ENCODE measurements at places on chromosomes 1 and 21. TPM values are rescaled to one million over a fixed set of nuclear protein-coding genes. Genes with fewer than 3 reads are reported as not detected.

RAB3B gene
- 0.14 TPM for total RNA-seq

GNG4 gene
- total RNA-seq, result not detected

MARK1 gene
- 2.1 TPM for total RNA-seq

VANGL2 gene
- 2.2 TPM for total RNA-seq

SIM2 gene
- total RNA-seq, result not detected

RAD54L gene
- total RNA-seq, result 2.4 TPM

NMNAT2 gene
- total RNA-seq, result 0.13 TPM

PCSK9 gene
- 0.10 TPM for total RNA-seq

PPIAL4G gene
- 0.40 TPM for total RNA-seq

BARHL2 gene
- not detected for total RNA-seq

GSTM3 gene
- total RNA-seq, result 8.9 TPM

C21orf58 gene
- 3.6 TPM for total RNA-seq

HTR6 gene
- total RNA-seq, result not detected

CD48 gene
- total RNA-seq, result 235 TPM

LAMC2 gene
- 0.37 TPM for total RNA-seq

IL22RA1 gene
- not detected for total RNA-seq

KISS1 gene
- total RNA-seq, result not detected

PYHIN1 gene
- 21.1 TPM for total RNA-seq

All from spleen (tissue), 13 donors.